Foreskin keratinocyte (primary cell): ENCODE measurements at places on chromosomes 2 and 18. TPM values are rescaled to one million over a fixed set of nuclear protein-coding genes. Genes with fewer than 3 reads are reported as not detected.

The SLC19A3 gene
- 0.14 and 0.21 TPM in 2 replicates for total RNA-seq

The CHRNG gene
- total RNA-seq, result not detected in 2 replicates

The TRABD2A gene
- 1.1 and 1.5 TPM in 2 replicates for total RNA-seq

The AP1S3 gene
- 19.2 and 30.9 TPM in 2 replicates for total RNA-seq

The CFC1 gene
- not detected in 2 replicates for total RNA-seq

The SRD5A2 gene
- not detected in 2 replicates for total RNA-seq

The SAP130 gene
- total RNA-seq, result 16.9 and 17.0 TPM in 2 replicates

The SLC4A5 gene
- 0.17 and 0.25 TPM in 2 replicates for total RNA-seq

The ZSWIM2 gene
- not detected in 2 replicates for total RNA-seq

The IL1RL1 gene
- 0.11 and 0.20 TPM in 2 replicates for total RNA-seq

The UCN gene
- total RNA-seq, result 0.14 and 0.31 TPM in 2 replicates

The KATNAL2 gene
- total RNA-seq, result 0.95 and 1.3 TPM in 2 replicates

The CRYGC gene
- not detected in 2 replicates for total RNA-seq

The INSIG2 gene
- total RNA-seq, result 16.4 and 19.2 TPM in 2 replicates

The KDSR gene
- 50.9 and 55.8 TPM in 2 replicates for total RNA-seq

The UGT1A1 gene
- 0.14 and 0.31 TPM in 2 replicates for total RNA-seq

The PRKAG3 gene
- total RNA-seq, result not detected in 2 replicates

The RMND5A gene
- 22.1 and 23.6 TPM in 2 replicates for total RNA-seq

The UGT1A4 gene
- 0.14 and 0.34 TPM in 2 replicates for total RNA-seq

The CXCR4 gene
- total RNA-seq, result not detected in 2 replicates

The ATG4B gene
- 43.0 and 48.4 TPM in 2 replicates for total RNA-seq

The ARHGAP25 gene
- total RNA-seq, result 17.5 and 19.6 TPM in 2 replicates

The KCTD18 gene
- total RNA-seq, result 14.9 TPM in 2 replicates

The ITGB6 gene
- total RNA-seq, result 41.2 and 113 TPM in 2 replicates

The CCDC148 gene
- 0.51 and 0.71 TPM in 2 replicates for total RNA-seq

The KLHL14 gene
- not detected in 2 replicates for total RNA-seq

The RFTN2 gene
- total RNA-seq, result not detected in 2 replicates

The GRB14 gene
- 2.4 and 2.6 TPM in 2 replicates for total RNA-seq

The GCG gene
- total RNA-seq, result not detected in 2 replicates

The ATP6V1B1 gene
- total RNA-seq, result not detected in 2 replicates

The NEU2 gene
- total RNA-seq, result not detected in 2 replicates

The CAPN10 gene
- total RNA-seq, result 18.2 and 18.4 TPM in 2 replicates
